ENCODE measurements at places on chromosomes 5 and 9.

DNA sequence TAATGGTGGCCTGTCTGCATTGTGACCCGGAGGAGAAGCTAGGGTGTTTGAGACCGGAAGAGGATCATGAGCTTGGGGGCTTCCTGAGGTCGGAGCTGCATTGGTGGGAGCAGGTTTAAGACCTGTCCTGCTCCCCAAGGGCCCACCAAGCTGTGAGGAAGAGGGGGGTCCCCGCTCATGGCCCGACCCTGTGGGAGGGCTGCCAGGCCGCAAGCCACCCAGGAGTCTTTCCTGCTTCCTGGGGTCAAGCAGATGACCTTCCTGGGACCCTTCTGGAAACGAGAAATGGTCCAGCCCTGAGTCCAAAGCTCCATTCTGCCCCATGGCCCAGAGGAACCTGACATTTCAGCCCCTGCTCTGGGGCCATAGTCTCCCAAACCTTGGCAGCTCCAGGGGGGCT lies 61.5 kb upstream of the RNU6ATAC start:
- no peak for DNase-seq

GRCh38 chr5:133868946-133869518 lies 99.4 kb downstream of the C5orf15 start:
- DNase-seq, result peak; percentile 81

- DNase-seq, result no peak
These were observed 526.1 kb downstream of the TMEM38B start for GRCh38 chr9:106220415-106220814.

DNA sequence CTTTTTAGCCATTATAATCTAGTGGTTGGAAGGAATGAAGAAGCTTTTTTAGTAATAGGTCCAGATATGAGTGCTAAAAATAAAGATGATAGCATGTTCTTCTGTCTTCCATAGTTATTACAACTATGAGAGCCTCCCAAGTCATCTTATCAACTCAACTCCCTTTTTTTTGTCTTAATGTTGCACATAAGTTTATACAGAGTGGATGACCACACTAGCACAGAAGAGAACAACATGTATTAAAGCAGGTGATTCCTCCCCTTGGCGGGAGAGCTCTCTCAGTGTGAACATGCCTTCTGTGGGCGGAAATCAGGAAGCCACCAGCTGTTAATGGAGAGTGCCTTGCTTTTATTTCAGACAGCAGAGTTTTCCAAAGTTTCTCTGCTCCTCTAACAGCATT lies 40.1 kb upstream of the STX17 start:
- no peak for DNase-seq

- no peak for DNase-seq
These were observed 112.9 kb downstream of the CAMK4 start for GRCh38 chr5:111337133-111337532.

DNA sequence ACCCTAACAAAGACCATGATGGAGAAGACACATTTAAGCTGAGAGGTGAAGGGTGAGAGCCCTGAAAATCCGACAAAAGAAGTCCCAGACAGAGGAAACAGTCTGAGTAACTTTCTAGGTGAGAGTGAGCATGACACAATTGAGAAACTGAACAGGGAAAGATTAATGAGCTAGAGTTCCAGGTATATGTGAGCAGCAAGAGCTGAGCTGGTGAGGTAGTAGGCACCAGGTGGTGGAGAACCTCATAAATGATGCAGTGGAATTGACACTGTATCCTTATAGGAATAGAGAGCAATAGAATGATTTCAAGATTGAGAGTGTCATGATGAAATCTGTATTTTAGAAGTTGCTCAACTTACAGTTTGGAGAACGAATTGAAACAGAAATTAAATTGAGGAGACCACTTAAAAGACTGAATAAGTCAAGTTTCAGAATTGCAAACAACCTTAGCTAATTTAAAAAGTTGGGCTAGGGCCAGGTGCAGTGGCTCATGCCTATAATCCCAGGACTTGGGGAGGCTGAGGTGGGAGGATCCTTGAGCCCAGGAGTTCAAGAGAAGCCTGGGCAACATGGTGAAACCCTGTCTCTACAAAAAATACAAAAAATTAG lies 89.8 kb downstream of the NREP start:
- DNase-seq, result no peak

DNA sequence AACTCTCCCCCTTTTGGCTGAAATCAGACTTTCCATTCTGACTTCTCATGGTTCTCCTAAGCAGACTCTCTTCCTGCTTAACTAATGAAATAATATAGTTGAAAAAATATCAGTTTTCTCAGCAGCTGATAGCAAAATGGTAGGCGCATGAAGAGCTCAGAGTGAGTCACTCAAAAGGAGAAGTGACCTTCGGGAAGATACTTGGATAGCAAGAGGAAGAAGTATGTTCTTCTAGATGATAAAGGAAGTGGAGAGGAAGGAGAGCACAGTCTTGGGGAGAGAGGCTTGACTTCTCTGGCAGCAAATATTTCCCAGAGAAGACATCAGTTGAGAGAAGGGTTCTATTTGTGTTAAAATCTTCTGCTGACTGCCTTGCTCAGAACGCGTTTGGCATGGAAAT lies 101.5 kb downstream of the TAF11L14 start:
- no peak for DNase-seq

GRCh38 chr5:67730917-67731474 lies 484.6 kb upstream of the PIK3R1 start:
- no peak for DNase-seq

GRCh38 chr5:172339264-172340180 lies 56.0 kb upstream of the UBTD2 start:
- no peak for DNase-seq

GRCh38 chr5:101605700-101606099 lies 690.4 kb downstream of the SLCO4C1 start:
- no peak for DNase-seq

DNA sequence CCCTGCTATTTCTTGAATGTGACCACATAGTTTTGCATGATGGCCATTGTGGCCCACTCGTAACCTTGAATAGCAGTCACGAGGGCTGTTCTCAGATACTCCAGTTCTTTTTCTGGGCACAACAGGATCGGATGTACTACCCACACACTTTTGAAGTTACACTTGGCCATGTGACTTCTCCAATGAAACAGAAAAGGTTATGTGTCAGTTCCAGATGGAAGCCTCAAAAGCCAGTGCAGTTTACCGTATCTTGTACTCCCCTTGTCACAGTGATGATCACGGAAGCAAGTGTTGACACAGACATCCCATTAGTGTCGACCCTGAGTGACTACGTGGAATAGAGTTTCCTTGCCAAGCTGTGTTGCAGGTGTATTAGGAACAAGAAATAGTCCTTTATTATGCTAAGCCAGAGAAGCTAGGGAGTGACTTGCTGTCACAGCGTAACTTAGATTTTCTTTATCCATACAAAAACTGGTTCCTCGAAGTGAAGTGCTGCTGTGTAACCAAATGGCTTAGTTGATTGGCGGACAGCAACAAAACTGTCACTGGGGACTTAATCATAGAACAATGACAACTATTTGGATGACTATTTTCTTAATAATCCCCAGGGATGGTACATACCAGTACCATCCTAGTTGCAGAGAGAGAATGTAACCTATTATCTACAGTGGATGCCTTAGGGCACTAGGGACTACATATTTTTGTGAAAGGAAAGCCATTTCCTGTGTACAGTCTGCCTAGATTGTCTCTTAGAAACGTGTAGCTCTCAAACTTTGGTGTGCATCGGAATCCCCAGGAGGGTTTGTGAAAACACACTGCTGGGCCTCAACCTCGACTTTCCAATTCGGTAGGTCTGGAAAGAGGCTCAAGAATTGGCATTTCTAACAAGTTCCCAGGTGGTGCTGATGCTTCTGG lies 90.1 kb upstream of the DMRT1 start:
- no peak for DNase-seq

DNA sequence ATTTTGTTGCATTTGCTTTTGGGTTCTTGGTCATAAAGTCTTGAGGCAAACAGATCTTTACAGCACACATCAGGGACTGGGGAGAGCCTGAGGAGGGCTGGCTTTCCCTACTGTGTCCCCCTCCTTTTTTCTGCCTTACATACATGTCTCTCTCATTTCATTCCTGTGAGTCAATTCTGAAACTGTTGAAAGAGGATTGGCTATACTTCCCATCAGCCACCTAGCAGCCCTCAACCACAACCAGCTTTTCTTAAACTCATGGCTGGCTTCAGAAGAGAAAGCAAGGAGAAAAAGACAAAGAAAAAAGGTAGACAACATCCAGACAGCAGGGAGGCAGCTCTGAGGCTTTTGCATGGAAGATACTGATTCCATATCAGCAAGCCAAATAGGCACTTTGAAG lies 374.8 kb upstream of the KIF2A start:
- DNase-seq, result no peak

GRCh38 chr5:154761046-154761736 lies 6.0 kb downstream of the LARP1 start:
- no peak for DNase-seq

GRCh38 chr9:135326633-135327152 lies 152.9 kb upstream of the PPP1R26 start:
- DNase-seq, result no peak

- no peak for DNase-seq
These were observed 61.1 kb downstream of the TMOD1 start for GRCh38 chr9:97562542-97562941.

- DNase-seq, result no peak
These were observed 103.3 kb upstream of the LHFPL2 start for GRCh38 chr5:78751872-78752271.

DNA sequence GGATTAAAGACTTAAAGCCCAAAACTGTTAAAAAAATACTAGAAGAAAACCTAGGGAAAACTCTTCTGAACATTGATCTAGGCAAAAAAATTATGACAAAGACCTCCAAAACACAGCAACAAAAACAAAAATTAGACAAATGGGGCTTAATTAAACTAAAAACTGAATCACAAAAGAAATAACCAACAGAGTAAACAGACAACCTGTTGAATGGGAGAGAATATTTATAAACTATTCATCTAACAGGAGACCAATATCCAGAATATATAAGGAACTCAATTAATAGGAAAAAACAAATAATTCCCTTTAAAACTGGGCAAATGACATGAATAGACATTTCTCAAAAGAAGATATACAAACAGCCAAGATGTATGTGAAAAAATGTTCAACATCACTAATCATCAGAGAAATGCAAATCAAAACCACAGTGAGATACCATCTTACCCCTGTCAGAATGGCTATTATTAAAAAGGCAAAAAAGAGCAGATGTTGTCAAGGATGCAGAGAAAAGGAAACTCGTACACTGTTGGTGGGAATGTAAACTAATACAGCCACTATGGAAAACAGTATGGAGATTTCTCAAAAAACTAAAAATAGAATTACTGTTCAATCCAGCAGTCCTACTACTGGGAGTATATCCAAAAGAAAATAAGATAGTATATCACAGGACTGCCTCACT lies 50.2 kb upstream of the TLX3 start:
- DNase-seq, result no peak

DNA sequence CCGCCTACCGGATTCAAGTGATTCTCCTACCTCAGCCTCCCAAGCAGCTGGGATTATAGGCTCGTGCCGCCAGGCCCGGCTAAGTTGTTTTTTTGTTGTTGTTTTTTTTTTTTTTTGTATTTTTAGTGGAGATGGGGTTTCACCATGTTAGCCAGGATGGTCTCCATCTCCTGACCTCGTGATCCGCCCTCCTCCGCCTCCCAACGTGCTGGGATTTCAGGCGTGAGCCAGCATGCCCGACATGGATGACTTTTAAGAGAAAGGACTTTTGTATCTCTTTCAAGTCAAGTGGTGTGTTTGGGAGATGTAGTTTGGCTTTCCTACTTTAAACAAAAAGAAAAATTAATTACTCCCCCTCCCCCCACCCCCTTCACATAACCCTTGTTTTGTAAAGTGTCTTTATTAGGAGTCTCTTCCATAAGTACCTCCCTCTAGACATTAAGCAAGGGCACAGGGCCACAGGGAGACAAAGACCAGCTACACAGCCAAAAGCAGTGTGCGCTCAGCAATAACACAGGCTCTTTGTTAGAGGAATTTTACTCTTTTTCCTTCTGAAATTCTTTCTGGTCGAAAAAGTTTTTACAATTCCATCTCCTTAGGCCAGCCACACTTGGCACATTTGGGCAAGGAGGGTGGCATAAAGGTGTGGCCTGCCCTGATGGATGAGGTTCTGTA lies 31.2 kb downstream of the JAKMIP2 start:
- no peak for DNase-seq

DNA sequence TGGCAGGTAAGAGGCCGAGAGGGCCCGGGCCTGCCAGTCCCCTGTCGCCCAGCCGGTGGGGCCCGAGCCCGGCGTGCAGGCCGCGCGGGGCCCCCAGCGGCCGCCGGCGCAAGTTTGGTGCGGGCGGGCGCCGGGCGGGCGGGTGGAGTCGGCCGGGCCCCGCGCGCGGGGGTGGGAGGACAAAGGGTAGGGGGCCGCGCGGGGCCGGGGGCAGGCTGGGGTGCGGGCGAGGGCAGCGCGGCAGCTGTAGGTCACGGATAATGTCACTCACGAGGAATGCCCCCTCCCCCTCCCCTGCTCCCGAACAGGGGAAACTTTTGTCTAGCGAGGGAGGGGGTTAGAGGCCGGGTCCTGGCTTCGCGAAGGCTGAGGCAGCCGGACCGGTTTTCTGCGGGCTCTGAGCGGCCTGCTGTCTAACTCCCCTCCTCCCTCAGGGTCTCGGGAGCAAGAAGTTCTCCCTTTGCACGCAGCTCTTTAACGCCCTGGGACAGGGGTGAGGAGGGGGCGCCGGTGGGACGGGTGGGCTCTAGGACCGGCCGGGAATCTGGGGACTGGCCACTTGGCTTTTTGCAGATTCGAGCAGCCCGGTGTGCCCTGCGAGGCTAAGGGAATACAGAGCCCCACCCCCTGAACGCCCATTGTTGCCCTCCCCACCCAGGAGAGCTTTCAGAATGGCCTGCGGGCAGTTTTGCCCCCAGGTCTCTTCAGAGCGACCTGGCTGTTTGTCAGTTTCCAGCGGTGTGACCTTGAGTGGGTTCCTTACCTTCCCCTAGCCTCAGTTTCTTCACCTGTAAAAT lies 21.3 kb upstream of the NDST1 start:
- DNase-seq, result peak; percentile 47

DNA sequence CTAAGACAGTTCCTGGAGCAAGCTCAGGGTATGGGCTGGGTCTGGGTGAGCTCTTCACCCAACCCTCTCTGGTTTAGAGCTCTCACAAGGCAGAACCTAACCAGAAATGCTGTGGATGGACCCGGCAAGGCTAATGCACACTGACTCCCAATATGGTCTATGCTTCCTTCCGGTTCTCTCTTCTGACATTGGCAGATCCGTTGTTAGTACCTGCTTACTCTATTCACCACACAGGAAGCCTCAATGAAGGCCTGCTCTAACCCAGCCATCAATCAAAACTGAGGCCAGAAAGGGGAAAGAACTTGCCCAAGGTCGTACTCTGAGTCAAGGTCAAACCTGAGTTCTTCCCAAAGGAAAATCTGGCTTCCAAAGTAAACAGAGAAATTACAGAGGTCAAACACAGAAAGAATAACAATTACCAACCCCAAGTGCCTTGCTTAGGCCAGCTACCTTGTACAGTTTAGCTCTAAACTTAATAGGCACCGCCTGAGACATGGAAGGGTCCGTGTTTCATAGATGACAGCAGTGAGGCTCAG lies 46.0 kb upstream of the AKNA start:
- no peak for DNase-seq

- DNase-seq, result no peak
These were observed 478.5 kb downstream of the RAB3C start for GRCh38 chr5:59061377-59061776.

All from AG08396 (cell line).